Naive B cell (primary cell): ENCODE measurements at places on chromosomes 4 and X. TPM values are rescaled to one million over a fixed set of nuclear protein-coding genes. Genes with fewer than 3 reads are reported as not detected.
A peak's percentile ranks its signal among the peaks of the same experiment; 100 is the strongest.

Gene SPINK2
- 22.3 TPM for polyA plus RNA-seq

Gene CCDC110
- polyA plus RNA-seq = not detected

Gene ERCC6L
- 0.80 TPM for polyA plus RNA-seq

Gene CXCL8
- 1.0 TPM for polyA plus RNA-seq

Gene XPNPEP2
- 0.58 TPM for polyA plus RNA-seq

Gene TMPRSS11D
- not detected for polyA plus RNA-seq

Gene VCX3A
- not detected for polyA plus RNA-seq

Gene DCK
- polyA plus RNA-seq = 228 TPM

Gene ATP10D
- 21.5 TPM for polyA plus RNA-seq

Gene NWD2
- not detected for polyA plus RNA-seq

Gene ITIH6
- polyA plus RNA-seq = not detected

Gene PLRG1
- polyA plus RNA-seq = 96.5 TPM

Gene STPG2
- polyA plus RNA-seq = 0.25 TPM

Gene STARD8
- not detected for polyA plus RNA-seq

Gene FUNDC2
- polyA plus RNA-seq = 171 TPM

Gene PAGE2B
- not detected for polyA plus RNA-seq

Gene SULT1B1
- polyA plus RNA-seq = not detected

DNA sequence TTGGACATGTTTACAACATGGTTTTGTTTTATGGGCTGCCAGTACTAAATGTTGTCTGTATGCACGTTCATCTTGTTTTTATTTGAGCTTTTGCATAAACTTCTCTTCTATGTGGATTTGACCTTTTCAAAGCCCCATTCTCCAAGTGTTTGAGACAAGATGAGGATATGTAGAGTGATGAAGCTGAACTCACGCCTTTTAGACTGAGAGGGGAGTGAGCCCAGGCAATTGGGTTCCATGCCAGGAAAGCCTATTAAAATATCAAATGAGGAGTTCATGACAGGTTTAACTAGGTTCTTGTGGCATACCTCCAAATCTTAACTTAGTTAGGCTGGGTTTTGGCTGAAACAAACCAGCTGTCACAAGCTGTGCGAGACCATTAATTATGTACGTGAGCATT, 170.4 kb upstream of the LDB2 start:
- no peak for DNase-seq

- DNase-seq = no peak
These were observed 60.4 kb downstream of the CRLF2 start for GRCh38 chrX:1152090-1152489.

DNA sequence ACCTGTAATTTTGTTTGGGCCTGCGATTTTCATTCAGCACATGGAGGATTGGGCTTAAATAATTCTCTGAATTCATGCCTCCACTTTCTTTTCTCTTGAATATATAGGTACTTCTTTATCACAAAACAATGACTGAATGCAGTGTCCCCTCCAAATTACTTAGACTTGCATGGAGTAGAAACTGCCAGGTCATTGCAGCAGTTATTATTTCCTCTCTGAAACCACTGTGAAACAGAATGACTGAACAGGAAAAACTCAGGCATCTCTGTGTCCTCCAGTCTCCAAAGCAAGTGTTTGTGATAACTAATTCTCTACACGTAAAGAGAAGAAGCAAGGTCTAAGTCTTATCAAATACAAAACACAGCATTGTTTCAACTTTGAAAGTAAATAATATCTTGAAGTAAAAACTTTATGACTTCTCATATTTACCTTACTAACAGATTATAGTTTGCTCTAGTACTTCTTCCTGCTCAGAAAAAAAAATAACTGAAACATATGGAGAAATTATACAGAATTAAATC, 144.5 kb upstream of the DIAPH2 start:
- DNase-seq = no peak

- no peak for DNase-seq
These were observed 86.0 kb downstream of the ATG4A start for GRCh38 chrX:108177351-108178142.

DNA sequence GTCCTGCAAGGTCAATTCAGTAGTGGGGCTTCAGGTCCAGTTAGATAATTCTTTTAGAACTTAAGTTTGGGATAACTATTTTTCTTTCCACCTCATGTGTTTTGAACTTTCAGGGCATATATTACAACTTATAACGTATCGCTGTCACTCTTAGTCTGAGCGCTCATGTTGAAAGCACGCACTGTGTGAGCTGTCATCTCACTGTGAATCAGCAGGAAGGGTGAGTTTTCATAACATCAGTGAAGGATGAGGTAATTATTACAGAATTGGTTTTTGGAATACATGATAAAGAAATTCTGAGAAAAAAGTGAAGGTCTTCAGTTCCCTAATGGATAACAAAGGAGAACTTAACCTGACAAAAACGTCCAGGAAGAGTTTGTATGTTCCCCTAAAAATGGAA, 45.1 kb upstream of the SLC4A4 start:
- no peak for DNase-seq

DNA sequence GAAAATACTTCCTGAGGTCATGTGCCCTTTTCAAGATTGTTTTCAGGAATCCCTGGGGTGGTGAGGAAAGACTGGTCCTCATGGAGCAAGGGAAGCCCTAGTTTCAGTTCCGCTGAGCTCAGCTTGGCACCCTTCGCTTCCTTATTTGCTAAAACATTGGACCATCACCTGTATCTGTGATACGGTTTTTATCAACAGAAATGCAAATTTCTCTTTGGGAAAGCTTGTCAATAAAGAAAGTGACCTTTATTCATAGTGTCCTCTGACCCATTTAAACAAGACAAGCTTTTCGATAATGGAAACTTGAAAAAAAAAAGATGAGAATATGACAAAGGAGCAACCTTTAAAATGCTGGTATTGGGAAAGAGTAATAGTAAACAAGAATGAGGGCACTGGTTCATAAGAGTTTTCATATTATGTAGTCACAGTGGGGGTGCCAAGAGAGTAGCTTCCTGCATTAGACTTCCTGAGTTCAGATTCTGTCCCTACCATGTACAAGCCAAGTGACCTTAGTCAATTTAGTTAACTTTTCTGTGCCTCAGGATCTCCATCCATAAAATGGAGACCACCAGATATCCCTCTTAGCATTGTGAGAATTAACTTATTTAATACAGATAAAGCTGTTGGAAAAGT, 57.0 kb upstream of the RAI2 start:
- no peak for DNase-seq

GRCh38 chr4:37865450-37865849, 25.4 kb upstream of the TBC1D1 start:
- no peak for DNase-seq

GRCh38 chrX:10569946-10570345, 50.4 kb downstream of the MID1 start:
- DNase-seq = no peak

DNA sequence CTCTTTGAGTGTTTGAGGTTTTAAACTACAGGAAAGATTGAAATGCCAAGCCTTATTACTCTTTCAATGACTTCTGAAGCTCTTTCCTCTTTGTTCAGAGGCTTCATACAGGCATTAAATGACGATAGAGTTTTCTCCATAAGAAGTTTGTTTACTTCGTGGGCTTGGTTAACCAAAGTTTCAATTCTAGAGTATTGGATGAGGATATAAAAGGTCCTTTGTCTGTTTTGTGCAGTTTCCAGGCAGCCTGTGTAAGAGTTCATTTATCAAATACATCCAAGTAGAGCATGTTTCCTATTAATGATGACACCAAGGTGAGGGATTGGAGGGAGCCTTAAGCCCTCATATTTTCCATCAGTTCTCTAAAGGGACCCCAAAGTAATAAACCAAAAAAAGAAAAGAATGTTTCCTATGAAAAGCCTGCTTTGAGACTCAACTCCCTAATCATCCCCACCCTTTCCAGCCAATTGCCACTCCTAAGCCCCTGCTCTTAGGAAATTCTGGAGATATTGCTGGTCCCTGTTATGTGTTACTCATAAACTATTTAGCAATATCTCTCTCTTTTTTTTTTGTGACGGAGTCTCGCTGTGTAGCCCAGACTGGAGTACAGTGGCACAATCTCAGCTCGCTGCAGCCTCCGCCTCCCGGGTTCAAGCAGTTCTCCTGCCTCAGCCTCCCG, 106.2 kb upstream of the IL13RA1 start:
- no peak for DNase-seq

GRCh38 chr4:11626066-11626465, 197.4 kb upstream of the HS3ST1 start:
- no peak for DNase-seq

DNA sequence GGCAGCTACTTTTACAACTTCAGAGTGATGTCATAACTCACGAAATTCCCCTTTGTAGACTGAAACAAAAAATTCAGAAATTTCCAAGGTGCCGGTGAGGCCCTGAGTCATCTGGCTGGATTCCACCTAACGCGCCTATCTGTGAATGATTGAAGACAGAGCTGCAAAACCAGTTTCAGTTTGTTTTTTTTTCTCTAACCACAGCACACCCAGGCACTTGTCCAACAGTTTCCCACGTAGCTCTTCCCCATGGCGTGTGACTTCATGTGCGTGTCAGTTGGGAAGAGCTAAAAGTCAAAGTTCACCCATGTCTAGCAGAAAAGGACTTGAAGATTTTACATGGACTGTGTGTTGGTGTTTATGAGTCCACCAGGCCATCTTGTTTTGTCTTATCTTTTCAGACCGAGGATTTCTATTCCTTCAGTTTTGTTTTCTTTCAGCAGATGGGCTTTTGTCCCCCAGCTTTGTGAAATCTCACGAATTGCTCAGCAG, 16.4 kb downstream of the TCEANC start:
- no peak for DNase-seq

GRCh38 chr4:151646322-151646721, 114.5 kb downstream of the GATB start:
- DNase-seq = no peak

GRCh38 chr4:109444182-109444844, 10.7 kb downstream of the SEC24B start:
- peak; percentile 60 for DNase-seq

DNA sequence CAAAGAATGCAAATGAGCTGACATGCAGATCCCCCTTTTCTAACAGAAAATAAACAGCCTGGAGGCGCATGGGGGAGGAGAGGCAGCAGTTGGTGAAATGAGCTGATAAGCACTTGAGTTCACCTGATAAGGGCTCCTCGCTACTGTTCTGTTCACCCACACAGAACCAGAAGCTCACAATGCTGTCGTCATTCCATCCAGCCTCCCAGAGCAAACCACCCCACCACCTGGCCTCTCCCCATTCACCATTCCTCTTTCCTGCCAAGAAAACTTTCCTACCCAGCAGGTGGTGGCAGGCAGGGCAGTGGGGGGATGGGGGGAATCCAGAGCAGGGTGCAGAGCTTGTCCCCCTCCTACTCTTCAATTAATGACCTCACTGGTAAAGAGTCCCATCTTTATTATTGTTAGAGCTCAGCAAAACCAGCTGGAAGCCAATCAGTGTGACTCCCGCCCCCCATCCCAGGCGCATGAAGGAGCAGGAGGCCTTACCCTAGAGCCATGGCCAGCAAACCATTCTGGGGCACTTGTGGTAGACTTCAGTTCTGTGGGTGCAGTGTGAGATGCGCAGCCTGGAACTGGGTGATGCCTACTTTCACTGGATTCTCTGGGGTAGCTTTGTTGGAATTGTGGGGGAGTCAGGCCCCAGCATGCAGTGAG, 350.3 kb downstream of the ZIC3 start:
- no peak for DNase-seq

- DNase-seq = no peak
These were observed 76.2 kb upstream of the PAGE3 start for GRCh38 chrX:55340896-55341433.

- DNase-seq = no peak
These were observed 355.2 kb upstream of the GALNT7 start for GRCh38 chr4:172813359-172813923.

DNA sequence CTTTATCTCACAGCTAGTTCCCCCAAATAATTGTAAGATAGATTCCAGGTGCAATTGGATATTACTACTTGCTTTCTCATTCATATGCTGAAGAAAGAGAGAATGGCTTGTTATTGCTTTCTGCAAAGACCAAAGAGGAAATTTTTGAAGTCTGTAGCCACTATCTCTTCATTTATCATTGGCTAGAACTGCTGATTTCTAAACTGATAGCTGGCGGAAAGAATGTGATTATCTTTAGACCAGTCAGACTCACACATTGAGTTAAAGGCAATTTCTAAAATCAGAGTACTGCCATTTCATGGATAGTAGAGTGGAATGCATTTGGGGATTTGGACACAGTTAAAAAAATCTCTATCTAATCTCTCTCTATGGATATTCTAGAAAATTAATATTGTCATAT, 12.4 kb upstream of the TMPRSS11E start:
- no peak for DNase-seq

- no peak for DNase-seq
These were observed 158.9 kb upstream of the MAP3K15 start for GRCh38 chrX:19674041-19674789.

DNA sequence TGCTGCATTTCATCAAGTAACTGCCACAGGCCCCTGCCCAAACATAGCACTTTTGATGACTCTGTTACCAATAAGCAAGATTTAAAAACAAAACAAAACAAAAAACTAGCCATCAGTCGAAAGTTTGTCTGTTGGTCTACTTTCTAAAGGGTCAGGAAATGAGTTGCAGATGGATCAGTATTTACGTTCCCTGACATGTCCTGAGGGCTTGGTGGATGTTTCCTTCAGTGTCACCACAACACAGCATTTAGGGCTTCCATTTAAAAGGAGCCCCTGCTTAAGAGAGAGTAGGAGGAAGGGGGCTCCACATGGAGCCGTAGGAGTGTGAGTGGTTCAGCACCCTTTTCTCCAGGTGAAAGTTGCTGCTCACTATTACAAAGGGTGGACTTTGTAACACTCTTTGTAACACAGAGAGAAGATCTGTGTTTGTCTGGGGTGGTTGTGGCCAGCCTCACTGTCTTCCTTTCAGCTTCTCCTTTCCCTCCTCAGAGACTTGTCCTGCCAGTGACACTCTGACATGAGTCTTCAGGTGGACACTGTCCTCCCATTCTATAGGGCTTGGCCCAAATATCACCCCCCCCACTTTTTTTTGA, 167.5 kb upstream of the PDE5A start:
- no peak for DNase-seq
